ENCODE measurements at places on chromosomes 16 and 17. TPM values are rescaled to one million over a fixed set of nuclear protein-coding genes. Genes with fewer than 3 reads are reported as not detected.

GRCh38 chr17:82943751-82944150 is 103.9 kb upstream of the ZNF750 start:
- no peak for DNase-seq

The PAM16 gene
- 1.7 TPM for total RNA-seq

The DPEP3 gene
- not detected for total RNA-seq

The CCDC200 gene
- not detected for total RNA-seq

GRCh38 chr17:5241861-5242671 is 7.4 kb upstream of the SCIMP start:
- DNase-seq = no peak

GRCh38 chr17:60392845-60393702 is 1.1 kb upstream of the USP32 start:
- DNase-seq = peak; percentile 42

DNA sequence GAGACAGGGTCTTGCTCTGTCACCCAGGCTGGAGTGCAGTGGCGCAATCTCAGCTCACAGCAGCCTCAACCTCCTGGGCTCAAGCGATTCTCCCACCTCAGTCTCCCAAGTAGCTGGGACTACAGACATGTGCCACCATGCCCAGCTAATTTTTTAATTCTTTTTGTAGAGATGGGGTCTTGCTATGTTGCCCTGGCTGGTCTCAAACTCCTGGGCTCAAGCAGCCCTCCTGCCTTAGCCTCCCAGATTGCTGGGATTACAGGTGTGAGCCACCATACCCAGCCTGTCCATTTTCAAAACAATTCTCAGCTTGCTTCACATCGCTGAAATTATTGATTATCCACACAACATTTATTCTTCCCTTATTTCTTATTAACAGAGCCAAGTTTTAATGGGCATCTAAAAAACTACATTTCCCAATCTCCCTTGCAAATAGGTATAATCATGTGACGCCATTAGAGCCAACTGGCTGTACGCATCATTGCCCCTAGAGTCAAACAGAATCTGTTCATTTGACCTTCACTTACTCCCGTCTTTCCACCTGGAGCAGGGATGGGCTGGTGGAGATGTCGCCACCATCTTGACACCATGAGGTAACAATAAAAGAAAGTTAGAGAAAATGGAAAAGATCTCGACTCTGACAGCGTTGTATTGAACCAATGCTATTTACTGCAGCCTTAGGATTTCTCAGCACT is 148.0 kb upstream of the FOXF1 start:
- DNase-seq = no peak

The CACNA1H gene
- 8.7 TPM for total RNA-seq

The SYCE1L gene
- not detected for total RNA-seq

The PERCC1 gene
- total RNA-seq = 3.1 TPM

The PTX4 gene
- total RNA-seq = not detected

GRCh38 chr16:2953706-2954627 is 10.1 kb upstream of the KREMEN2 start:
- DNase-seq = no peak

The WWP2 gene
- total RNA-seq = 8.4 TPM

The KIFC3 gene
- total RNA-seq = 40.7 TPM

DNA sequence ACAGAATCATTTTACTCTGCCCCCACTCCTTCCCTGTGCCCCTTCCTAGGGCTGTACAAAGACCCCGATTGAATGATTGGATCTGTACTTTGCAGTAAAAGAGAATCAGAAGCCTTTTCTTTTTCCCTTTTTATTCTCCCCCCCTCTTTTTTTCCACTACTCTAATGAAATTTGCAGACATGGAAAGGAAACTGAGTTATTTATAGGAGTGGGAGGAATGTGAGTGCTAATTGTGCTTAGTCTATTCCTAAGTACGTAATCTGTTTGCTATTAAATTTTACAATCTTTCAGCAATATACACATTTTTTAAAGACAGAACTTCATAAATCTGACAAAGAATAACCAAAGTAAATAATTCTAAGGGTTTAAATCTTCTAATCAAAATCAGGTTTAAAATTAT is 314.3 kb downstream of the MAP2K6 start:
- DNase-seq = no peak
